Endothelial cell (in vitro differentiated cells): ENCODE measurements at places on chromosomes 11 and 22.

GRCh38 chr11:88555018-88555828, 217.7 kb upstream of the CTSC start:
- no peak for DNase-seq

DNA sequence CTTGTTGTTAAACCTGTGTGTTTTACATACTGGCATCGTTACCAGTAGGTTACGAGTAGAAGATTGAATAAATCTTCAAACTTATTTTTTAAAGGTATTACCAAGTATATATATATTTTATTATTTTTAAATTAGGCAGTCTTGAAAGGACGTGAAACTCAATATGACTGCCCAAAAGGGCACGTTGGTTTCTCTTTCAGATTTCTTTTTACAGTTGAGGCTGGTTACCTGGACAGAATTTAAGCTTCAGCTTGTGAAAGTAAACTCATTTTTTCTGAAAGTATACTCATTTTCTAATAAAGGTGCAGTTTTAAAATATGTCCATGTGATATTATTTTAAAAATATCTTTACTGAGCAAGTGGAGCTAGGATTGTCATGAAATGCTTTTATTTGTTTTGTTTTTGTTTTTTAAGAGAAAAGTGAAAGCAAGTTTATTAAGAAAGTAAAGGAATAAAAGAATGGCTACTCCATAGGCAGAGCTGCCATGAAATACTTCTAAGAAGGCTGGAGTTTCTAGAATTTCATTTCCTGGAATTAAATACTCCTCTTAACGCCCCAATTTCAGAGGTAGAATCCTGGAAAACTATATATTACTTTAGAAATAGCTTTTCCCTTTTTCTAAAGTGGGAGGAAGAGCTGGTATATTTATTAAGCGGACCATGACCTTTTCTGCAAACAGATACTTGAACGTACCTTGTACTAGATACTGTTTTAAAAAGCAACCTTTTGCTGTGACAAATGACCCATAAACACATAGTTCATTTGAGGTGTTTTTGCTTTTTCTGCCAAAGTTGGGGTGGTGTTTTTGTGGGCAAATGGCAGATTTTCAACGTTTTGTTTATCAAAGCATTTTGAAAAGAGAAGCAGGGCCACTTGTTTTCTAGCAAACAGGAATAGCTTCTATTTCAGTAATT, 1.9 kb downstream of the FBXO7 start:
- no peak for DNase-seq

DNA sequence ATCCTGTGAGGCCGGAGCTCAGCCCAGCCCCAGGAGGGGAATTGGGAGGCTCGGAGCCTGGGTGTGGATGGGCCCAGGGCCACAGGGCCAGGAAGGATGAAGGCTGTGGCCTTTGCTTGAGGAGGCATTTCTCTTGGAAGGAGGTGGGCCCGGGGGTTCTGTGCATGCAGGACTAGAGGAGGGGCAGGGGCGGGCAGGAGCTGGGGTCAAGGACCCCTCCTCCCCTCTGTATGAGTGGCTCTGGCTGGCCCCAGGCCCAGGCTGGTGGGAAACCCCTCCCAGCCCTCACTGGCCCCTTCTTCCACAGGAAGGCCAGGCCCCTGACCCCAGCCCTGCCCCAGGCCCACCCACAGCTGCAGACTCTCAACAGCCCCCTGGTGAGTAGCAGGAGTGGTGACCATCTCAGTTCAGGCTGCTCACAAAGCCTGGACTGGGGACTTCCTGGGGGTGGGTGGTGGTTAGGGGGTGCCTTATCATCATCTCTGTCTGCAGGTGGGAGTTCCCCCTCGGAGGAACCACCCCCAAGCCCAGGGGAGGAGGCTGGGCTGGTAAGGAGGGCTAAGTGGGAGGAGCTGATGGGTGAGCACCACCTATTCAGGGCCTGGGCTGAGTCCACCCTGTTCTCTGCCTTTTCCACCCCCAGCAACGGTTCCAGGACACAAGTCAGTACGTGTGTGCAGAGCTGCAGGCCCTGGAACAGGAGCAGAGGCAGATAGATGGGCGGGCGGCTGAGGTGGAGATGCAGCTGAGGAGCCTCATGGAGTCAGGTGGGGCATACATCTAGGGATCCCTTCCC, 6.0 kb downstream of the KCNK7 start:
- no peak for DNase-seq

GRCh38 chr11:62921201-62921572, at the start of gene CHRM1:
Gene CHRM1 (minus strand): TSS chr11:62921363. CDS start chr11:62911100, 10,263 bp downstream.
- no peak for DNase-seq

DNA sequence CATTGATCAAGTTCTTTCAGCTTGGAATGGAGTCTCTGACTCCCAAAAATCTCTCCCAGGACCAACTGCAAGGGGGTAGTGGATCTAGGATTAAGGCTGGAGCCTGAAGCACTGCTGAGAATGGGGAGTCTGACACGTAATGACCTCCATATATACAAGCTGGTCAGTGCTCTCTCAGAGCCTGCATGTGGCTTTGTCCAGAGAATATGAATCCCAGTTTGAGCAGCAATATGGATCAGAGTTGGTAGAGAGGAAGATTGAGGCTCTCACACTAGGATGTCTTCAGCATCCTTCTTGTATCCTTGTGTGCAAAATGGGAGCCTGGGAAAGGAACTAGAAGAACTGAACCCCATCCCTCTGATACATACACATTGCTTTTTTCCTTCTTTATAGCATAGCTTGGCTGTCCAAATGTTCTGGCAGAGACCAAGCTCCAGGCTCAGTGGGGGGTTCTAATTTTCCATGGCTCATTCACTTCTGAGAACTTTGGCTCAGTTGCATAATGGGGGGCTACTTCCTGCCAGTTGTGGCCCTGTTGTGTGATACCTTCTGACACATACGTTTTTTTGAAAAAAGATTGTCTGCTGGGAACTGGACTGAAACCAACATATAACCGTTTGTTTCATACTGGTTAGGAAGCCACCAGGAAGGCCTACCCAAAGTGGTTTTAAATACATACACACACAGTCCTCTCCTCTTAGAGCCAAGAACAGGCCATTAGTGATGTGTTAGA, 138.2 kb downstream of the ETS1 start:
- DNase-seq: no peak

DNA sequence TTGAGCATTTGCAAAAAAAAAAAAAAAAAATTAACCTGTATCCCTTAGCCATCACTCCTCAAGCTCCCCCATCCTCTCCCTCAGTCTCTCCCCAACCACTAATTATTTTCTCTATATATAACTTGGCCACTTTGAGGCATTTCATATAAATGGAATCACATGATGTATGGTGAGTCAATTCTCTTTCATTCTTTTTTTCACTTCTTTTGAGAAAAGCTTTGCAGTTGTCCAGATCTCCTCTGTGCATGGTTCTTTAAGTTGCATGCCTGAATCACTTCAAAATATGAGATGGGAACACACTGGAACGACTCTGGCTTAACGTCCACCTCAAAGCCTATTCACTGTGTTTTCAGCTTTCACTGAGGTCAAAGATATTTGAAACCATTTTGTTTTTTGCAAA, 40.7 kb downstream of the SHANK2 start:
- DNase-seq: no peak

DNA sequence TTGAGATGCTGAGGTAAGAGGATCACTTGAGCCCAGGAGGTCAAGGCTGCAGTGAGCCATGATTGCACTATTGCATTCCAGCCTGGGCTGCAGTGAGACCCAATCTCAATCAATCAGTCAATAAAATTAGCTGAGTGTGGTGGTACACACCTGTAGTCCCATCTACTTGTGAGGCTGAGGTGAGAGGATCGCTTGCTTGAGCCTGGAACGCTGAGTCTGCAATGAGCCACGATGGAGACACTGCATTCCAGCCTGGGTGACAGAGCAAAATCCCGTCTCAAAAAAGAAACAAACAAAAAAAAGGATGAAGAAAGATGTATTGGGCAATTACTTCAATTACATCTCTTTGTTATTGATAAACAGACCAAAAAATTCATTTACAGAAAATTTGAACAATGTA, 54.5 kb downstream of the MED15 start:
- no peak for DNase-seq

GRCh38 chr11:11769362-11769761, 72.4 kb upstream of the USP47 start:
- no peak for DNase-seq

- no peak for DNase-seq
These were observed 53.1 kb upstream of the CEP295 start for GRCh38 chr11:93608364-93608763.

DNA sequence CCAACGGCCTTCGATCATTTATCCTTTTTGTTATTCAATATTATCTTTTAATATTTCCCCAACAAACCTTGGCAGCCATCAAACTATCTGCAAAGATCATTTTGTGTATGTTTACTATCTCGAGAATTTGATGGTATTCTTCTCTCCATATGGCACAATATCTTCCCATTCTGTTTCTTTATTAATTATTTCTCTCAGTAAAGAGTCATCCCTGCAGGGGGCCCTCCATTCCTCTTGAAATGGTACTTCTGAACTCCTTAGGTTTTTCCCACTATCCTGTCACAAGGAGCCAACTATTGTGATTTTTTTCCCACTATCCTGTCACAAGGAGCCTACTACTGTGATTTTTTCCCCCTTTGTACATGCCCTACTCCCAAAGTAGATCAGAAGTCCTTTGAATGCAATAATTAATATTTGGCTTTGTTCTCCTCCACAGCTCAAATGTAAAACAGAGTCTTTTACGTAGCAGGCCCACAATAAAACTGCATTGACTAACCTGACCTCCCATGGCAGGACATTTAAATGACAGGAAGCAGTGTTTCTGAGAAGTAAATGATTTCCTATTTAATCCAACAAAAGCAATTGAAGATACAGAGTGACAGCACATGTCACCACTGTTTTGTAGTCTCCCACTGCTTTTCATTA, 43.3 kb downstream of the PDGFD start:
- DNase-seq: no peak

DNA sequence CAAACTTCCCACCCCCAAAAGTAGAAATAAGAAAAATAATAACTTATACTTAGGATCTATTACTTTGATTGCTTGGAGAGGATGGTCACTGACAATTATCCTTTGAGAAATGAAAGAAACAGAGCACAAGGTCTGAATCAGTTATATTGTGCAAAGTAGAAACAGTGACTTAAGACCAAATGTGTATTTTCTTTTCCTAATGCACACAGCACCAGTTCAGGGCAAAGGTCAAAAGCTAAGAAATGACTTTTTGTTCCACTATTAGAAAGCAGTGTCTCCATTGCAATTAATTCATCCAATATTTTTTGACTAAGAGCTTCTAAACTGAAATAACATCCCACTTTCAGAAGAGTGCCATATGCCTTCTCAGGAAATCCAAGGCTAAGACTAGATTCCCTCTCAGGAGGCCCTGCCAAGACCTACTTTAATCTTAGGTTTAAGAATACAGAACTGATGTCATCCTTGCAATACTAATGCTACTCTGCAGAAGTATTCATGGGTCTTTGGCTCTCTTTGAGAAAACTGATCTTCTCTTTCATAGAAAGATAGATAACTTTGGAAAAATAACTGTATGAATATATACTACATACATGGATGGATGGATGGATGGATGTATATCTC, 147.0 kb downstream of the APOL5 start:
- DNase-seq: no peak

- DNase-seq: no peak
These were observed 13.5 kb upstream of the PLET1 start for GRCh38 chr11:112274007-112274783.

DNA sequence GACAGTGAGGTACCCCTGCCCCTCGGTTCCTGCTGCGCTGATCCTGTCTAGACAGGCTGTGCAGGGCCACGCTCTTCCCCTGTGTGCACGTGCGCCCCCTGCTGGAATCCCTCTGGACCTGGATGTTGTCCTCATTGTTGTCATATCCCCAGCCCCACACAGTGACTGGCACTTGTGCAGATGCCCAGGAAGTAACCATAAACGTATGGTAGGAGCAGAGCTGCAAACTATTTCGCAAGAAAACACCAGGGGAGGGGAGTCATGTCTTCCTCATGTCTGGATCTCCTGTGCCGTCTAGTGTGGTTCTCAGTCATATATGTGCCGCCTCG, 114.7 kb downstream of the CRYBB2 start:
- peak; percentile 97 for DNase-seq

DNA sequence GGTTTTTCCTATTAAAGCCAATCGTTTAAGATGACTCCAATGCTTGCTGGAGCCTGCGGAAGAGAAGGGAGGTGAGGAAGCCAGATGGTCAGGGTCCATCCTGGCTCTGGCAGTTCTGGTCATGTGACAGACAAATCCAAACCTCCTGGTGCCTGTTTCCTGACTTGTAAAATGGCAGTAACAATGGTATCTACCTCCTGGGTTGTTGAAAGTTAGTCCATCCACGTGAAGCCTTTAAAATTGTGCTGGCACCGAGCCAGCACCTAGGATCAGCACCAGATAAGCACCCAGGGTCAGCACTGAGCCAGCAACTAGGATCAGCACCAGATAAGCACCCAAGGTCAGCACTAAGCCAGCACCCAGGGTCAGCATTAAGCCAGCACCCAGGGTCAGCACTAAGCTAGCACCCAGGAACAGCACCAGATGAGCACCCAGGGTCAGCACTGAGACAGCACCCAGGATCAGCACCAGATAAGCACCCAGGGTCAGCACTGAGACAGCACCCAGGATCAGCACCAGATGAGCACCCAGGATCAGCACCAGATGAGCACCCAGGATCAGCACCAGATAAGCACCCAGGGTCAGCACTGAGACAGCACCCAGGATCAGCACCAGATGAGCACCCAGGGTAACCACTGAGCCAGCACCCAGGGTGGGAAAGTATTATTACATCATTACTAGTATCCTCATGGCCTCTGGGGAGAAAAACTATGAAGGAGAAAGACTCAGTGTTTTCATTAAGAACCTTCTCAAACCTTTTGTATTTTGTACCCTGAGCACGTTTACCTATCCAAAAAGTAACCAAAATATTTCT, 17.2 kb downstream of the KIAA0930 start:
- DNase-seq: no peak

DNA sequence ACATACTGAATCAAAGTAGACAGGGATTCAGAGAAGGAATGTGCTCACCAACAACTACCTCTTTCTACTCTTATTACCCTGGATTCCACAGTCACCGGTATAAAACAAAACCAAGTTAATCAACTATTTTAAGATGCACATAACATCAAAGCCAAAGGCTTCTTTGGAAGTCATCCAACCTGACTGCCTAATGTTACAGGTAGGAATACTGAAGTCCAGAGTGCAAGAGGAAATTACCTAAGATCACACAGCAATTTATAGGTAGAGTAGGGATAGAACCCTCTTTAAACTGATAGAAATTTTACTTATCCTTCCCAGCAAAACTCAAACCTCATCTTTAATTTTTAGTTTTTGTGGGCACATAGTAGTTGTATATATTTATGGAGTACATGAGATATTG, 76.3 kb downstream of the PAK1 start:
- no peak for DNase-seq
